Activated B cell treated with CpG ODN at 0.5 μM for 24 hours (primary cell): ENCODE measurements at places on chromosomes 2 and 18.

DNA sequence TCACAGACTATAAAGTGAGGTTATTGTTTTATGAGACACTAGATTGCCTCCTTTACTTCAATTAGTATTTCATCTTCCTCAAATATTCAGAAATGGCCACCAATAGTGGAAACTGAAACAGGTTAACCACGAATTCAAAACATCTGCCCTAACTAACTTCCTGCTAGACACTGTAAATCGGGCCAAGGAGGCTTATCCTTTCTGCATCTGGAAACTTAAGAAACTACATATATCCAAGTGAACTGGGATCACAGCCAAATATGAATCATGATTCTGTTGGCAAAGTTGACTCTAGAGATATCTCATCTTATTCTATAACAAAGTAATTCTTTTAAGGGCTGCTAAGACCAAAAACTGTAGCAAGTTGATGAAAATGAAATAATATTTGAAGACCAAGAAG lies 136.6 kb upstream of the ZC3H15 start:
- no peak for DNase-seq
- H3K36me3 ChIP-seq = peaks cover 22% of the 10 kb centered on the region
- no peaks in the 10 kb centered on the region for H3K27me3 ChIP-seq
- peaks cover 14% of the 10 kb centered on the region for H3K4me1 ChIP-seq
- H3K4me3 ChIP-seq = no peak overlapping the region

GRCh38 chr2:196980001-196980400 lies 53.5 kb upstream of the PGAP1 start:
- no peaks in the 10 kb centered on the region for H3K4me1 ChIP-seq
- DNase-seq = no peak
- no peak overlapping the region for H3K4me3 ChIP-seq
- H3K27ac ChIP-seq = no peak overlapping the region

- no peak overlapping the region for H3K4me3 ChIP-seq
- no peaks in the 10 kb centered on the region for H3K4me1 ChIP-seq
- H3K27me3 ChIP-seq = peaks cover 27% of the 10 kb centered on the region
- no peak for DNase-seq
Observed at GRCh38 chr2:176657393-176657792, 388.2 kb downstream of the MTX2 start.

- peaks cover 8% of the 10 kb centered on the region for H3K36me3 ChIP-seq
- H3K27me3 ChIP-seq = peaks cover under 1% of the 10 kb centered on the region
- no peak overlapping the region for H3K4me3 ChIP-seq
- no peaks in the 10 kb centered on the region for H3K4me1 ChIP-seq
- no peak for DNase-seq
Observed at GRCh38 chr2:128354726-128355470, 36.2 kb upstream of the HS6ST1 start.

DNA sequence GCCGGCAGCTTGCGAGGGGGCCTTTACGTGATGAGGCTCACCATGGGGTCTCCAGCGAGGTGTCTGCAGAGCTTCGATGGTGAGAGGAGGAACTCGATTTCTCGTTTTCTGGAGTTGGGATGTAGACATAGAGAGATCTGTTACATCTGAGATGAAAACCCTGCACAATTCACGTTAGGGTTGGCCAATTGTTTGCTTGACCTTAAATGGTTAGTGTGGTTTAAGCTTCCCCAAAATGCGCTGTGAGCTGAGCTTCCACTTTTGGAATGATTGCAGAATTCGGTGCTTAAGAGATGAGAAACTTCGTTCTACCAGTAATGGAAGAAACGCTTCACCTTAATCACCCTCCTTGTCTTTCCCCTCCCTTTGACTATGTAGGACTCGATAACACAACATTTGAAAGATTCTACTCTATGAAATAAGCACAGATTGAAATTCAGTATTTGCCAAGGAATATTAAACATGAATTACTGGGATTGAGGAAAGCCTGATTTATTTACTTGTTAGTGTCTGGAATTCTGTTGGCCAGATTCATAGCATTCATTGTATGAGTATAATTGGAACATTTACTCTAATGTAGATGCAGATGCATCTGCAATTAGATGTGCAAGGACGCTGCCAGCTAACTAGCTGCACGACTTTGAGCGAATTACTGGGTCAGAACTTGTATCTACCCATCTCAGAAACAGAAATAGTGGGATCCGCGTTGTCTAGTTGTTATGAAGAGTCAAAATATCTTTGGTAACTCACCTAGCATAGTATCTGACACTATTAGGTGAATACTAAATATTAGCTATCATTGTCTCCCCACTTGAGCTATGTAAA lies 1.6 kb upstream of the KLF7 start:
- no peak for DNase-seq
- H3K27ac ChIP-seq = peak overlapping the region; percentile 95
- H3K36me3 ChIP-seq = peaks cover 13% of the 10 kb centered on the region
- no peaks in the 10 kb centered on the region for H3K27me3 ChIP-seq

DNA sequence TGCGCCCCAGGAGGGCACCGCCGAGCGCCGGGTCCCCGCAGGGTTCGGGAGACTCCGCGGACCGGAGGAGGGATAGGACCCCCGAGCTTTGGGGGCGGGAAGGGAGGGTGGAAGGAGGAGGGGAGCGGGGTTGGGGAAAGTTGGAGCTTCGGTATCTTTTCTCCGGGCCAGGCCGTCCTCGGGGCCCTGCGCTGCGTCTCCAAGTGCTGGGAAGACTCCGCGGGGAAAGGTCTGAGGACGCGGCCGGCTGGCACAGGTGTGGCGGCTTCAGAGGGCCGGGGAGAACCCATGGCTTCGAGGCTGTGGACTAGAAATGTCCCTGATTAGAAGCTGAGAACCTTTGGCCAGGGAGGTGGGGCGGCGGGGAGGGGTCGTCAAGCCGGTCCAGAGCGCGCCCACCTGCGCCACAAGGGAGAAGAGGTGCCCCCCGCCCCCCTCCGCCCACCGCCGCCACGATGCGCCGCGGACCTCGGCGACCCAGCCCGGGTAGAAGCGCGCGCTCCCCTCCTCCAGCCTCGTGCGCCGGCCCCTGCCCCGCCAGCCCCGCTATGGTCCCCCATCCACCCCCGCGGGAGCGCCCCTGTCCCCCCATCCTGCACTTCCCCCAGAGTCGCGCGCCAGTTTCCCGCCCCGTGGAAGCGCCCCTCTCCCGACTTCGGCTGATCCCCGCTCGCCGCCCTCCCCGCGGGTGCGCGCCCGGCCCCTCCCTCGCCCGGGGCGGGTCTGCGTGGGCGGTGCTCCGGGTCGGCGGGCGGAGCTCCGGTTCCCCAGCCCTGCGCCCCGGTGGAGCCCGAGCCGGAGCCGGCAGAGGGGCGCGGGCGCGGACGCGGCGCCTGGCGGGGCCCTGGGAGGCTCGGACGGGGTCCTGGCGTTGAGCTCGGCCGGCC lies at the start of gene SNTG2:
TSS of gene SNTG2 (plus strand) at position 770 of the 887 bp plus-strand sequence. CDS start 148 bp downstream, outside the sequence.
- peaks cover 19% of the 10 kb centered on the region for H3K27me3 ChIP-seq
- peak within 1 kb of the TSS; percentile 78 for H3K4me3 ChIP-seq
- H3K4me1 ChIP-seq = peaks cover 22% of the 10 kb centered on the region
- peak; percentile 57 for DNase-seq
- no peak within 1 kb of the TSS for H3K27ac ChIP-seq
- H3K36me3 ChIP-seq = no peaks in the 10 kb centered on the region

- no peak for DNase-seq
- H3K27ac ChIP-seq = peak overlapping the region; percentile 96
- H3K4me3 ChIP-seq = peak overlapping the region; percentile 80
Observed at GRCh38 chr2:98028931-98029717, 33.4 kb upstream of the TMEM131 start.

DNA sequence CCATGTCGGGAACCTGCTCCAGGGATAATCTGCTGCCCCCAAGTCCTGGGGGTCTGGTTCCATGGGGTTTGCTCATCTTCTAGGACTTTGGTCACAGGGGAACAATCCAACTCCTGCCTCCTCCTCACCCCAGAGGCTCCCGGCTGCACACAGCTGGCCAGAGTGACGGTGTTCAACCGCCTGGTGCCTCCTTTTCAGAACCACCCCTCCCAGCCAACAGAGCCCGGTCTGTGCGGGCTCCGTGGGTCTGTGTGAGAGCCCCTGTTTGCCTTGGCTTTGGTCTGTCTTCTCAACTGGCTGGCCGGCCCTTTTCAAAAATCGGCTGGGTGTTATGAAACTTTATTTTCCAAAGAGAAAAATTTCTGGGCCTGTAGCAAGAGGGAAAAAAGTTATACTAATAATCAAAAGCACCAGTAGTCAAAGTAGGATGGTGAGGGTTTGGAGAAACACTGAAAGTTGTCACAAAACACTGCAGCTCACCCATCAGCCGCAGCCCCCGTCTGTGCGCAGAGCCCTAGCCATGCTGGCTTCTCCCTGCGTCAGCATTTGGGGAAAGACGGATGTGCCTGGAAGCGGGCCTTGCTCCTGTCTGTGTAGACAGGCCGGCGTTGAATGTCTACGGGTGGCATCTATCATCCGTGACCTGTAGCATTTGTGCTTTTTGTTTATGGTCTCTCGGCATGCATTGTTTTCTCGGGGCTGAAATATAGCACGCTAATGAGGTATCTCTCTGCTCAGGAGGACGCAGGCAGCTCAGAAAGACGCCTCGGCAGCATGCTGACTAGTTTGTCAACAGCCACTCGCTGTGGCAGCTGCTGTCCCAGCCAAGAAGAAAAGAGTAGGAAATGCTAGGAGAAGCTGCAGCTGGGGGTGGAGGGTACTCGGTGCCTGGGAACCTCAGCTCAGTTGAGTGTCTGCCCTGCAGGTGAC lies 138.6 kb downstream of the GLI2 start:
- no peaks in the 10 kb centered on the region for H3K4me1 ChIP-seq
- no peak for DNase-seq
- no peak overlapping the region for H3K27ac ChIP-seq
- peaks cover 14% of the 10 kb centered on the region for H3K27me3 ChIP-seq

DNA sequence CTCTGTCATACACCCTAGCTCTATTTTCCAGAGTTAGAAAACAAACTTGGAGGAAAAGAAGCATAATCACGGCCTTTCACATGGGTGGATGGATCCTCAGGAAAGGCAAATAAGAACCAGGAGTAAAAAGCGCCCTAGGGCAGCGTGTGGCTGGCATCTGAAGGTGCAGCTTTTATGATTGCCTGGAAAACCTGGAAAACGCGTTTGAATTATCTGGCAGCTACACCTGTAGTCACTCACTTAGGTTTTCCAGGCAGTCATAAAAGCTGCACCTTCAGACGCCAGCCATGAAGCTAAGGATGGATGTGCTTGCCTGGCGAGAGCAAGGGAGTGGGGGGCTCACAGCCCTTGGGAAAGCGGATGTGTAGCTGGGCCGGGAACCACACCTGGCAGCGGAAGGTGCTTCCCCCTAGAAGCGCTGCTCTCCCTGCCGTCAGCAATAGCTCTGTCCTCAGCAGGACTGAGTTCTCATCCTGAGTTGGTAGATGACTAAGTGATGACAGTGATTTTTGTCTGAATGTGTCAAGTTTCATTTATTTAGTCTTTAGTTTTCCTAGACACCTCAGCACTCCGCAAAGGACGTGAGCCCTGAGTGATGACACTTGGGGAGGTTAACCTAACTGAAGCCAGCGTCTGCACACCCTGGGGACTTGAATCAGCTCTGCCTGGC lies 82.0 kb downstream of the DCDC2C start:
- H3K27me3 ChIP-seq = no peaks in the 10 kb centered on the region
- no peak overlapping the region for H3K4me3 ChIP-seq
- no peak for DNase-seq
- H3K36me3 ChIP-seq = no peaks in the 10 kb centered on the region
- H3K27ac ChIP-seq = no peak overlapping the region

DNA sequence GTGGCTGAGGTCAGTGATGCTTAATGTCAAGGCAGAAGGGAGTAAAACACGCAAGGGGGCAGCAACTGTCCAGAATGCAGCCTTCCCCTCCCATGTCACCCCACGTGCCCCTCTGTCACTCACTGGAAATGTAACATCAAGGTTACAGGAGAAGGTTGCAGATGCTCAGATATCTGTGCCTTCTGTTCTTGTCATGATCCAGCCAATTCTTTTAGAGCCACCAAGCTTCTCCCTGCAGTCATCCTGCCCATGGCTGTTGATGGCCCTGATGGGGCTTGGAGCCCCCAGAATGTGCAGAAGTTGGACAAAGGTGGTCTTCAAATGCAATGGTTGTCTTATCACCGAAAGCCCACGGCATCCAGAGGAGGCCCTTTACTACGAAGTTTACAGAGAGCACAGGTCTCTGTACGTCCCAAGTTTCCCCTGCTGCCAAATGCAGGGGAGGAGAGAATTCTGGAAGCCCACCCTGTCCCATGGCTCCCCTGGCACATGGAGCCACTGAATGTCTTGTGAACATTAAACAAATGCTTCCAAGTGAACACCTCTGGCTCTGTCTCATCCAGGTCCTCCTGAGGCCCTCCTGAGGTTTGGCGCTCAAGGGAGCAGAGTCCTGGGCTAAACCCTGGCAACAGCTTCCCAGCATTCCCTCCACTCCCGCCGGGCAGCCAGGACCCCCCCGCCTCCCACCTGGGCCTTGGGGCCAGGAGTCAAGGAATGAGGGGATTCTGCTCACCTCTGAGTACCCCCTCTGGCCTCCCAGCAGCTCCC lies 4.5 kb upstream of the GPR55 start:
- H3K4me1 ChIP-seq = peaks cover 16% of the 10 kb centered on the region
- no peaks in the 10 kb centered on the region for H3K27me3 ChIP-seq
- H3K27ac ChIP-seq = no peak overlapping the region
- peak; percentile 11 for DNase-seq
- H3K4me3 ChIP-seq = no peak overlapping the region
- H3K36me3 ChIP-seq = no peaks in the 10 kb centered on the region

DNA sequence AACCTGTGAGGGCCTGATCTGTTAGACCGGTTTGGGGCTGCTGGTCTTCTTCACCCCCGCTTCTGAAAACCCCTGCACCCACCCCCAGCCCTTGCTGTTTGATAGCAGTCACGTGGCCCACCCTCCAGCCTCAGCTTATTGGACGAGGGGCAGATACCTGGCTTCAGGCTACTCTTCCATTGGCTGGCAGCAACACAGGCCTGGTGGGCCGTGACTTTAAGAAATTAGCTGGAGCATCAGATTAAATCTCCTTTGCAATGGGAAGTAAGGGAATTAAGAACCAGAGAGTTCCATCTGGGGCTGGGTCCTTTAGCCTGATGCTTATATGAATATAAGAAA lies 107.3 kb downstream of the KLHL29 start:
- no peak overlapping the region for H3K27ac ChIP-seq
- DNase-seq = no peak
- H3K4me3 ChIP-seq = no peak overlapping the region
- peaks cover 8% of the 10 kb centered on the region for H3K4me1 ChIP-seq
- no peaks in the 10 kb centered on the region for H3K36me3 ChIP-seq

DNA sequence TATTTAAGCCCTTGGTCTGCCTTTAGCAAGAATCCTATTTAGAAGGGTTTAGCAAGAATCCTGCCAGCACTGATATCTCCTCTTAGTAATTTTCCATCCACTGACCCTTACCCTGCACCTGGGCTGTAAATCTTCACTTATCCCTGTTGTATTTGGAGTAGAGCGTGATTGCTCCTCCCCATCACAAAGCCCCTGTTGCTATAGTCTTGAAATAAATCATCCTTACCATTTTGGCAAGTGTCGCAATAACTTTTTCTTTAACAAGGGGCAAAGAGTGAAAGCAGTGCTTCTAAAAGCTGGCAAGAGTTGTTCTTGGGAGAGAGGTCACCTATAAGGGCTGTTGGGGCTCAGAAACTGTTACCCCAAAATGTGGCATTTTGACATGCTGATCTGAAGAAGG lies 3.7 kb upstream of the SCTR start:
- no peak overlapping the region for H3K4me3 ChIP-seq
- peaks cover 43% of the 10 kb centered on the region for H3K27me3 ChIP-seq
- no peak overlapping the region for H3K27ac ChIP-seq
- H3K4me1 ChIP-seq = no peaks in the 10 kb centered on the region

- no peaks in the 10 kb centered on the region for H3K4me1 ChIP-seq
- no peaks in the 10 kb centered on the region for H3K36me3 ChIP-seq
- no peak overlapping the region for H3K27ac ChIP-seq
- no peaks in the 10 kb centered on the region for H3K27me3 ChIP-seq
Observed at GRCh38 chr2:206867006-206867405, 72.3 kb upstream of the CPO start.

GRCh38 chr2:48838029-48838428 lies 82.5 kb upstream of the LHCGR start:
- H3K36me3 ChIP-seq = no peaks in the 10 kb centered on the region
- H3K4me1 ChIP-seq = no peaks in the 10 kb centered on the region
- no peak overlapping the region for H3K27ac ChIP-seq
- DNase-seq = no peak
- H3K4me3 ChIP-seq = no peak overlapping the region
- no peaks in the 10 kb centered on the region for H3K27me3 ChIP-seq
